ENCODE measurements at places on chromosomes 1 and 21. TPM values are rescaled to one million over a fixed set of nuclear protein-coding genes. Genes with fewer than 3 reads are reported as not detected.

DNA sequence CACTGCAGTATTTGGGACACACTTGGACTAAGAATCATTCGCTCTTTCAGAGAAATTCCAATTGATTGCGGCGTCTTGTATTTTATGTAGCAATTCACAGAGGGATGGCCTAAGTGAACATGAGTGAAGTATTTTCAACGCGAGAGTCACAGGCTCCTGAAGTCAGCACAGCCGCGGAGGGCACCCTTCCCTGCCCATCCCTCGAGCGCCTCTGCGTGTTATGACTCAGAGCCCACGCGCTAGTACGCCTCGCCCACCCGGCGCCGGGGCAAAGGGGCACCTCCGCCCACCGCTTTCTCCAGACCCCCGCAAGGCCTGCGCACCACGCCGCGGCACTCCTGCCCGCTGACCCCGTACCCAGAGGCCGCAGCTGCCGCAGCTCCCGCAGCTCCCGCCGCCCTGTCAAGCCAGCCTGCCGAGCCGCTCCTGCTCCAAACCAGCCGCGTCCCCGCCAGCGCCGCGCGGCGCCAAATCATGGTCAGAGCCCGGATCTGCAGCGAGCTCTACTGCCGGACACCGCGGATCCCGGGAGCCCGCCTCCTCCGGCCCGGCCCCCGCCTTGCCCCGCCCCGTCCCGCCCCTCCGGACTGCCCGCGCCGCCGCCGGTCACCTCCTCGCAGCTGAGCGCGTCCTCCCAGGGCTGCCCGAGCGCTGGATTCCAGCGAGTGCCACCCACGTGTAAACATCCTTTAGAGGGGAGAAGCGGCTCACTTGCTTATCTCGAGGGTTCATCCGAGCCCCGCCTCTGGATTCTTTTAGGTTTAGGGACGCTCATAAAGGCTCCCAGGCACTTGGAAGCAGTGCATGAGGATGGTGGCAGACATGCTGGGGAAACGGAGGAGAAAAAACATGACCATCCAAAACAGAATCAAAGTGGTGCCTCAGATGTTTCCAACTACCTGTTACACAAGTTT, at the start of gene GLRX2:
Gene GLRX2, minus strand, starts transcription at position 508 of the 914 bp plus-strand sequence. Its CDS starts 32 bp downstream, at position 476.
- DNase-seq, result peak; percentile 59

GRCh38 chr1:30822006-30822405, 64.4 kb upstream of the LAPTM5 start:
- no peak for DNase-seq

The OLFML3 gene
- 81.0 TPM for total RNA-seq

The ROR1 gene
- 12.5 TPM for total RNA-seq

The GFI1 gene
- total RNA-seq, result 1.9 TPM

The HAO2 gene
- 0.20 TPM for total RNA-seq

The PGLYRP4 gene
- 4.3 TPM for total RNA-seq

GRCh38 chr1:196063294-196063693, 544.9 kb downstream of the KCNT2 start:
- no peak for DNase-seq

GRCh38 chr1:172638885-172639831, 19.7 kb upstream of the FASLG start:
- DNase-seq, result no peak

DNA sequence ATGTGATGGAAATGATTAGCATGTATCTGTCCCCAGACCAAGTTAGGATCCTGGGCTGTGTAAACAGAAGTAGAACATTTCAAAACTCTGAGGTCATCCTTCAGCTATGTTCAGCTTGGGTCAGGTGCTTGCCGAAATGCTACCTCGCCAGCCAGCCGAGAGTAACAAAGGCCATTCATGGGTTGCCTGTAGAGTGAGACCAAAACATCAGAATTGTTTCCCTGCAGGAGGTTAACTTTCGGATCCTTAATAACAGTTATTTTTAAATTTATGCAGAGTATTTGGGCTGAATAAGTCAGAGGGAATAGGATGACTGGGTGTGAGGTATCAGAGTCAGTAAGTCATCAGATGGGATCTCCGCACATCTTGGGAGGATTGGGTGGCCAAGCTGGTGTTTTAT, 35.6 kb downstream of the SMYD2 start:
- no peak for DNase-seq

- no peak for DNase-seq
Measured at GRCh38 chr1:1430992-1431844, 4.3 kb upstream of the VWA1 start.

GRCh38 chr1:209844695-209845407, 17.1 kb downstream of the UTP25 start:
- DNase-seq, result no peak

The DTL gene
- 11.4 TPM for total RNA-seq

- peak; percentile 76 for DNase-seq
Measured at GRCh38 chr1:107870696-107871095, 94.3 kb downstream of the VAV3 start.

- DNase-seq, result no peak
Measured at GRCh38 chr1:225425201-225425786, 2.5 kb downstream of the LBR start.

The ZBTB17 gene
- 17.6 TPM for total RNA-seq

The SMCP gene
- not detected for total RNA-seq

GRCh38 chr1:228423404-228424053, 6.9 kb upstream of the TRIM17 start:
- DNase-seq, result no peak

The ABCG1 gene
- total RNA-seq, result 19.2 TPM

The ERRFI1 gene
- 59.0 TPM for total RNA-seq

GRCh38 chr21:39141502-39141901, 41.7 kb downstream of the PSMG1 start:
- peak; percentile 77 for DNase-seq

GRCh38 chr1:63173161-63173560, 149.2 kb upstream of the FOXD3 start:
- no peak for DNase-seq

The SH2D5 gene
- 0.30 TPM for total RNA-seq

The IL20 gene
- total RNA-seq, result 0.59 TPM

DNA sequence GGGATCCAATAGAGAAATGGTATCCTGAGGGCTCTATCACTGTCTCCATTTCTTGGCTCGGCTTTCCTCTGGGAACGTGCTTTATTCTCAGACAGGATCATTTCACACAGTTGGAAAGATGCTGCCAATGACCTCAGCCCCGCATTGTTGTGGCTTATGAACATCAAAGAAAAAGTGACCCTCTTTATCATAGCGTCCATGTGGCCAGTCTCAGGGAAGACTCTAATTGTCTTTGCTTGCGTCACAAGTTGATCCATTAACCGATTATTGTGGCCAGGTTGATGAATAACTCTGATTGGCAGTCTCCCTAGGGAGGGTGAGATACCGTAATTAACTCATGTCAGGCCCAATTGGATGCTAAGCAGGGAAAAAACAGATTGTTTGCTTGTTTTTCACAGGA, 10.4 kb upstream of the TMEM9 start:
- DNase-seq, result no peak

The ADGRL2 gene
- total RNA-seq, result 172 TPM

DNA sequence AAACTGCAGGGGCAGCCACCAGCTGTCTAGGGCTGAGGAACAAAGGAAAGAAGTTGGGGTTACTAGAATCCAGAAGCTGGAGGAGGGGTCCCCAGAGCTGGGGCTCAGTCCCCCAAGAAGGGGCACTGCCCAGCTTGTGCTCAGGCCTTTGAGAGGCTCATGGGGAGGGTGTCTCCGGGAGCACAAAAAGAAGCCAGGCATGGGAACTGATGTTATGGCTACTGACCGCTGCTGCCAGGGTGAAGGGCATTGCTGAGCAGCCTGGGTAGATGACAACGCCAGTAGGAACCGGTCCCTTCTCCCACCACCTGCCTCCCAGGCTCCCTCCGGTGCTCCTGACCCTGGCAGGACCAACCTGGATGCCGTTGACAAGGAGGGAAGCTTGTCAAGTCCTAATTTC, 762.5 kb upstream of the TPTE start:
- no peak for DNase-seq

The KAZN gene
- 9.6 TPM for total RNA-seq

DNA sequence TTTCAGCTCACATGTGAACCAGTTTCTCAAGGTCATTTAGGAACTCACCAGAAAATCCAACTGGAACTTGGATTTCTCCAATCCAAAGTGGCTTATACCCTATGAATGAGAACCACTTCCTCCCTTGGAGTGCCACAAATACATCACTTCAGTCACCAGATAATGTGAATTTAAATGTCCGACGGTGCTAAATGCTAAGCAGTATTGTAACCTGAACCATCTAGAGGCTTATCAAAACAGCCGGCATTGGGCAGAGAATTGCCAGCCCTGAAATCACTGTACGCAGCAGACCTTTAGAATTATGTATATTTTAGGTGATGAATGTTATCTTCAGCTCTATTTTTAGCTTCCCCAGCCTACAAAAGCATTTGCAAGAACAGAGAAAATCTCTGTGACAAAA, 76.8 kb upstream of the COX20 start:
- DNase-seq, result no peak

The RIMKLA gene
- total RNA-seq, result 0.10 TPM

DNA sequence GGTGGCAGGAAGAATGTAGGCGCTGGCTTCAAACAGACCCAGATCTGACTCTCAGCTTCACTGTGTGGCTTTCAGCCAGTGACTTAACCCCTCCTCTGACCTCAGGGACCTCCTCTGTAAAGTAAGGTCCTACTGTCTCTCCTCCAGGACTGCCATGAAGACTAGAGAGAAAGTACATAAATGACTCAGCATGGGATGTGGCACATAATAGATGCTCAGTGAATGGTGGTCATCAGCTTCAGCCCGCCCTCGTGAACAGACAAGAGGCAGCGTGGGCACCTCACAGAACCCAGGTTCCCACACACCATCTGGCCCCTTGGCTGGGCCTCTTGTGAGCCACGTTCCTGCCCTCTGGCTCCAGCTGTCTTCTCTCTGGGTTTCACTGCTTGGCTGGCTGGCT, 126.0 kb downstream of the SYF2 start:
- DNase-seq, result no peak

The FCRL4 gene
- total RNA-seq, result not detected

DNA sequence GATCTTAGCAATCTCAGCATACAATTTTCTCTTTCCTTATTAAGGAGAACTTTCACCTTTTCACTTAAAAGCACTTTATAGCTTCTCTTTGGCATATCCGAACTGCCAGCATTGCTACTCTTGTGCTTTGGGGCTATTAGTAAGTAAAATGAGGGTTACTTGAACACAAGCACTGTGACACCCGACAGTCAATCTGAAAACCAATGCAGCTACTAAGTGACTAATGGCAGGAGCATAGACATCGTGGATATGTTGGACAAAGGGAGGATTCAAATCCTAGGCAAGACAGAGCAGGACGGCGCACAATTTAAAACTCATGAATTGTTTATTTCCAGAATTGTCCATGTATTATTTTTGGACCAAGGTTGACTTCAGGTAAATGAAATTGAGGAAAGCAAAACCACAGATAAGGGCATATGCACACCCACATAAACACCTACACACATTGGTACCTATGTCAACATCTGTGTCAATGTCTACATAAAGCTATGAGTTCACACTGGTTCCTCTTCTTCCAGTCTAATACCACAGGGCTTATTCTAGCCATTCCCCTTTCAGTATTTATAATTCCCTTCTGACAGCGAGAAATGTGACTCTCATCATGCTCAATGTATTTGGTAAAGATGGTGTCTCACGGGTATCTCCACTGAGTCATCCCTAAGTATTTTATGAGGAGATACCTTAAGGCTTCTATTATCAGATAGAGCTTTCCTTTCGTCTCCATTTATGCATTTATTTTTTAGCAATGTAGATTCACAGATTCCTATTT, 75.3 kb upstream of the RALGPS2 start:
- DNase-seq, result no peak

GRCh38 chr1:165395478-165395877, 39.0 kb upstream of the LMX1A start:
- DNase-seq, result no peak

The RBM11 gene
- total RNA-seq, result 0.30 TPM

DNA sequence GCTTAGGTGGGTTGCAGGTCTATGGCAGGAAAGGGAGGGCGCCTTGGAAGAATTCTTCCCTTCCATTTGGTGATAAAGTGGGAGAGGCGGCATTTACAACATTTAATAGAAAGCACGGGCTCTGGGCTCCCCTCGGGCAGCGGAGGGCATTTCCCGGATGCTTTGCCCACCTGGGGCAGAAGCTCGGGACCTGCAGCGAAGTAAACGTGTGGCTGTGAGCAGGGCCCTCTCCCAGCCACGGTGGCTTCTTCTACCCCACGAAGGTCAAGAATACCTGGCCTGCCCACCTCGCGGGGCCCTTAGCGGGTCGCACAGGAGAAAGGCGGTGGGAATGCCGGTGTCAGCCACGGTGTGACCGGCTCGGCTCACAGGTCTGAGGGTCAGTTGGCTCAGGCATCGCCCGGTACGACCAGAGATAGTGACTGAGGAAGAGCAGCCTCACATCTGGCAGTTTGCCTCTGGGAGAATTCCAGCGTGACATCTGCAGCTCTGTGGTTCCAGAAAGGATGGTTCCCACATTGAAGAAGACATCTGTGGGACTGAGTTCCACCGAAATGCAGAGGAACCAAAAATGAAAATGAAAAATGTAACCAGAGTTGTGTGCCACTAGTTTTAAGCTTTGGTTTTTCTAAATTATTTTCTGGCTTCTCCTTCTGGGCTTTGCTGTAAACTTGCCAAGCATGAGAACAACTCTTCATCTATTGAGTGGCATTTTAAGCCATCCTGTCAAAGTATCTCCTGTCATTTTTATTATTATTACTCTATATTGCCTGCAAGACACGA, 720 bp upstream of the F3 start:
- DNase-seq, result peak; percentile 47

- DNase-seq, result no peak
Measured at GRCh38 chr21:45994759-45995685, 13.5 kb downstream of the COL6A1 start.

The PLA2G2F gene
- 3.0 TPM for total RNA-seq
